ENCODE measurements at places on chromosomes 7 and 10.

GRCh38 chr7:131753620-131754222, 197.3 kb upstream of the PODXL start:
- DNase-seq = no peak

DNA sequence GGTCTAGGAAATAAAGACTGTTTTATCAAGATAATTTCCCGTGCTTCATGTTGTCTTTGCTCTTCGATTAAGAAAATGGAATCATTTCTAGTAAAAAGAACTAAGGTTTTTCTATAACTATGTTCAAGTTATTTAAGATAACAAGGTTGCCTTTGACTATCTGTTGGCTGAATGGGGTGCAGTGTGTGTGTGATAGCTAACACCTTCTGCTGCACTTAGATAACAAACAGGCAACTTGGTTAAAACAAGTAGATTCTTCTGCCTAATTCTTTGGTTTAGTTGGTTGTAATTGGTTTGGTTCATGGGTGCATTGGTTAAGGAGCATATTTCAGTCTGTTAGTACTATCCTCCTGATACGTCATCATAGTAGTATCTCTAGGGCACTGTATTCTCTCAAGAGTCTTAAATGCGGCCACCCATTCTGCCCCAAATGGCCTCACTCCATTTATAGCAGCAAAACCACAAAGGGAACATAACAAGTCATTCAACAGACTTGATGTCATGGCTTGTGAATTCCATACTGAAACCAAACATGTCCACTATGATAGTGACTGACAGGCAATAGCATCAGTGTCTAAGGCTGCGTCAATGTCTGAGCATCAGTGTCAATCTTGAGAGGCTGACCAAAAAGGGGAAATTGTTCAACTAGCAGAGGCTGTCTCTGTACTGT, 55.7 kb downstream of the CCDC3 start:
- no peak for DNase-seq

DNA sequence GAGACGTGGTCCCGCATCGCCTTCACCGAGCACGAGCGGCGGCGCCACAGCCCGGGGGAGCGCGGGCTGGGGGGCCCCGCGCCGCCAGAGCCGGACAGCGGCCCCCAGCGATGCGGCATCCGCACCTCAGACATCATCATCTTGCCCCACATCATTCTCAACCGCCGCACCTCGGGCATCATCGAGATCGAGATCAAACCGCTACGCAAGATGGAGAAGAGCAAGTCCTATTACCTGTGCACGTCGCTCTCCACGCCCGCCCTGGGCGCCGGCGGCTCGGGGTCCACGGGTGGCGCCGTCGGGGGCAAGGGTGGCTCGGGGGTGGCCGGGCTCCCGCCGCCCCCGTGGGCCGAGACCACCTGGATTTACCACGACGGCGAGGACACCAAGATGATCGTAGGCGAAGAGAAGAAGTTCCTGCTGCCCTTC, 737 bp downstream of the CNNM2 start:
- DNase-seq = peak; percentile 51

GRCh38 chr10:106655165-106655564, 509.3 kb downstream of the SORCS1 start:
- no peak for DNase-seq

- no peak for DNase-seq
Measured at GRCh38 chr7:45886931-45887667, 1.2 kb upstream of the IGFBP1 start.

GRCh38 chr7:148824864-148825263, 59.2 kb downstream of the EZH2 start:
- DNase-seq = no peak

DNA sequence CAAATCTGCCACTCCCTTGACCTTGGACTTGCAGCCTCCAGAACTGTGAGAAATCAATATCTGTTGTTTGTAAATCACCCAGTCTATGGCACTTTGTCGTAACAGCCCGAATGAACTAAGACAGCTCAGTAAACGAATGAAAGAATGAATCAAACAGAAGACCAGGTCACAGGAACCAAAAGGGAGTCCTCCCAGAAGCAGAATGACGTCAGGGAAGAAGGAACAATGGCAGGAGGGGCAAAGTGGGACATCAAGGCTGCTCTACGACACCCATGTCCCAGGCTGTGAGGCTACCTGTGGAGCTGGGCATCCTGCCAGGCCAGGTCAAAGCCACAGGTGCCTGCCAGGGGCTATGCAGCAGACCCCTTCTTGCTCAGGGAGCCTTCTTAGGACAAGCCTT, 267.2 kb upstream of the PFKP start:
- DNase-seq = no peak

DNA sequence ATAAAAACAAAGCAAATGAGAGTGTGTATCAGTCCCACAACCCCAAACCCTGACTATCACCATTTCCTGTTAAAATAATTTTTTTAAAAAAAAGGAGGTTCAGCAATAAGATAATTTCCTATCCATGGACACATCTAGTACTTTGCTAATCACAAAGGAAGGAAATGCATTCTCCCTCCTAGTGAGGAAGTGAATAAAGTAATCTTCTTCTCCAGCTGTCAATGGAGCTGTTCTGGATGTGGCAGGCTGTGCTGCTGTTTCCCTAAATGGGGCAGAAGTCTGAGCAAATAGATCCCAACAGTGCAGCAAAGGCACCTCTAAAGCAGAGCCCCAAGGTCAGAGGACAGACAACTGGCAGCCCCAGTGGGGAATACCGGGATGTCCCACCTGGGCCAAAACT, 540.0 kb downstream of the KCNMA1 start:
- DNase-seq = no peak

DNA sequence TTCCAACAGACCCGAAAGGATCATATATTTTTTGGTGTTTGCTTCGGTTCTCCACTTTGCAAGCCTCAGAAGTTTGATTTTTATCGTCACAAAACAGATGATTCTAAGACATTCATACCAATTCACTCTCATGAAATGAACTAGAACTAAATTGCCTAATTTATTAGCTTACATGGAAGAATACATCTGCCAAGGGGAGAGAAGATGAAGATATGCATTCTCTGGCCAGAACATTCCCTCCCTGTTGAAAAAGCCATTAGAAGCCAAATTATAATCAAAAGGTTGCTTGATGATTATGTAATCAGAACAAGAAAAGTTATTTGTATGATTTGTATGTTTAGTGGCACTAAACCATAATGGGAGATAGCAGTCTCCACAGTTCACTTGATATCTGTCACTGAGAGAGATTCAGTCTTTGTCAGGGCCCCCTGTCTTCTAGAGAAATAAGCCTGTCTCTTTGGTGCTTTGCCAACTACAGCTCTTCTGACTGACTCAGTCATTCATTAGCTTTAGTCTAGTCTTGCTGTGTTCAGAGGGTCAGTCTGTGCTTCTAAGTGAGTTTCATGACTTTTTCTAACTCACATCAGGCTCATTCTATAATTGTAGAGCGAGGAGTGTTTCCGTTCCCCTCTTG, 95.3 kb upstream of the GNAI1 start:
- DNase-seq = no peak

GRCh38 chr10:86943316-86944030, 13.9 kb downstream of the MMRN2 start:
- no peak for DNase-seq

- DNase-seq = no peak
Measured at GRCh38 chr7:157898802-157899505, 562.1 kb downstream of the DNAJB6 start.

DNA sequence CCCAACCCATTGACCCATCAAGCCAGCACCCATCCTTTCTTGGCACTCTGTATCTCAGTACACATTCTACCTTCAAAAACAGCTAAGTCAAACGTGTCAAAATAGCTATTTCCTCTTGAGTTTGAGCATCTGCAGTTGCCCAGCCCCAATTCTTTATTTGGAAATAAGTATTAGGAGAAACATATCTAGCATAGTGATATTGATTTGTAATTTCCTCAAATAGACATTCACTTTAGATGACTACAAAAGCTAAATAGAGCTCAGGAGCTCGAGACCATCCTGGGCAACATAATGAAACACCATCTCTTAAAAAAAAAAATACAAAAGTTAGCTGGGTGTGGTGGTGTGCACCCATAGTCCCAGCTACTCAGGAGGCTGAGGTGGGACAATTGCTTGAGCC, 59.2 kb upstream of the AGBL3 start:
- no peak for DNase-seq

- DNase-seq = no peak
Measured at GRCh38 chr10:128938558-128938957, 528.5 kb upstream of the MGMT start.

- DNase-seq = no peak
Measured at GRCh38 chr7:85159003-85159402, 27.9 kb downstream of the SEMA3D start.

- DNase-seq = peak; percentile 73
Measured at GRCh38 chr10:97185326-97186058, at the start of gene SLIT1. Gene SLIT1 (minus strand): TSS chr10:97185959. CDS start chr10:97185674, 285 bp downstream.

DNA sequence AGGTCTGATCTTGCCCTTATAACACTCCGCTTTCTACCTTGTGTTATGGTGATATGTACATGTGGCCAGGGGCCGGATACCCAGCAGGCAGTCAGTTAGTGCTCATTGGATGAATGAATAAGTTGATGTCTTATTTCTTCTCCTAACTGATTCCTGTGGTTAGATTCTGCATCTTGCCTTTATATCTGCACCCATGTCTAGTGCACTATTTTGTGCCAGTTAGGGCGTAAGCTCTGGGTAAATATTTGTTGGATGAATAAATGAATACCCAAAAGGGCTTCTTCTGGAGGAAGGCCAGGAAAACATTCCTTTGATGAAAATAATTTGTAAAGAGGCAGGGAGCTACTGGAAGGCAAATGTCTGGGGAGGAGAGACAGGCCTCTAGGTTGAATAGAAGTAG, 148.2 kb downstream of the CHN2 start:
- DNase-seq = no peak

DNA sequence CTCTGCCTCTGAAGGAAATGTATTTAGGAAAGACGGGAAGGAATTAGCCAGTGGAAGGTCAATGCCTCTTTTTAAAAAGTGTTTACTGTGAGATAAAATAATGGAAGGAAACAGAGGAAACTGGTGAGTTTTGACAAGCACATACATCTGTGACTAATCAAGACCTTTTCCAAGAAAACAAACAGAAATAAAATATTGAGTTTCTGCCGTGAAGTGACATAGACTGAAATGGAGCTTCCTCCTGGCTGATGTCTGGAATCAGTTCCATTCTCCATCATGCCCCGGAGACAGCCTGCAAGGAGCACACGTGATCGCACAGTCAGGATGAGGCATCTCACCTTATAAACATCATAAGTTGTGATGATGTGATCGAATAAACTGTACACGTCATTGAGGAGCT, 30.7 kb downstream of the TECTB start:
- DNase-seq = no peak

DNA sequence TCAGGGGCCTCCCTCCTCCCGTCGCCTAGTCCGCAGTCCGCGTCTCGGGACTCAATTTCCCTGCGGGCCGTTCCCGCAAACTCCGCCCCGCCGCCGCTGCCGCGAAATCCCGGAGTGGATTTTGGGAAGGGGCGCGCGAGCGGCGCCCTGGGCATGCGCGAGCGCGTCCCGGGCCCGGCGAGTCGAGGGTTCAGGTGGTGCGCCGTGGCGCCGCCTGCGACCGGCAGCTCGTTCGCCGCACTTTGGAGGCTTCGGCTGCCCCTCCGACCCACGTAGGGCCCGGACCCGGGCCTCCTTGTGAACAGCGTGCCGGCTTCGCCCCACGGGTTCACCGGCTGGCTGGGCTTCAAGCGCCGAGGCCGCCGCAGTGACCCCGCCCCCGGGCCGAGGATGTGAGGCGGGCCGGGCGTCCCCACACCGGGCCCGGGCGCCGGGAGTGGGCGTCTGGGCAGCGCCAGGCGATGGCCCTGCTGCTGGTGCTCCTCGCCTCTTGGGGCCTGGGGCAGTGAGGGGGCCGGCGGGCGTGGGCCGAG, at the start of gene PLEKHA8:
Gene PLEKHA8 (plus strand): TSS at position 197 of the 533 bp plus-strand sequence. CDS start 351 bp downstream, outside the sequence.
- DNase-seq = peak; percentile 83

DNA sequence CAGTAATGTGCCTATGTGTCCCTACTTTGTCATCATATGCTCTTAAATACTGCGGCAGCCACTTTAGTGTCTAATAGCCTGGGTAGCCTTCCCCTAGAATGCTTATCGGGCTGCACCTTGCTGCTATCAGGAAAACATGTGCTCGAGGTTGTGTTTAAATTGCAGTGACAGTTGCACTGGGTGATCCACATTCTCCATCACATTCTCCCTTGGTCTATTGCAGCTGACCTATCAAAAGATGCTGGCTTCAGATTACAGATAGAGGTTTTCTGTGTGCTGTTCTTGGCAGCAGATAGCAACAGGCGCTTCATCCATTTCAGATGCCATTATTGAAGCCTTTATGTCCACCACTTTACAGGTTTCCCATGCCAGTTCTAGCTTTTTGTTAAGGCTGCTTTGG, 130.1 kb upstream of the MDFIC start:
- no peak for DNase-seq

- DNase-seq = no peak
Measured at GRCh38 chr10:123096452-123096851, 39.3 kb upstream of the HMX3 start.

DNA sequence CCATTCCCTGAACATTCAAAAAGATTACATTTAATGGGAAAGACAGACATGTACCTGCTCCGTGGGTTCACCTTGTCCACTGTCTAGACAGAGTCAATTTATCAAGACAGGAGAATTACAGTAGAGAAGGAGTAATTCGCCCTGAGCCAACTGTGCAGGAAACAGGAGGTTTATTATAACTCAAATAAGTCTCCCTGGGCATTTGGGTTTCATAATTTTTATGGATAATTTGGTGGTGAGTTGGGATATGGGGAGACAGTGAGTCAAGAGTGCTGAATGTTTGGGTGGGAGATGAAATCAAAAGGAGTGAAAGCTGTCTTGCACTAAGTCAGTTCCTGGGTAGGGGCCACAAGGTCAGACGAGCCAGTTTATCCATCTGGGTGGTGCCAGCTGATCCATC, 165.9 kb upstream of the NAMPT start:
- no peak for DNase-seq

GRCh38 chr10:70354556-70354955, 27.9 kb downstream of the LRRC20 start:
- DNase-seq = no peak

GRCh38 chr7:92625617-92626016, 35.4 kb upstream of the FAM133B start:
- DNase-seq = no peak
